ENCODE measurements at places on chromosomes 13 and 19.

GRCh38 chr13:21901336-21901735 is 230.5 kb downstream of the FGF9 start:
- DNase-seq, result no peak

DNA sequence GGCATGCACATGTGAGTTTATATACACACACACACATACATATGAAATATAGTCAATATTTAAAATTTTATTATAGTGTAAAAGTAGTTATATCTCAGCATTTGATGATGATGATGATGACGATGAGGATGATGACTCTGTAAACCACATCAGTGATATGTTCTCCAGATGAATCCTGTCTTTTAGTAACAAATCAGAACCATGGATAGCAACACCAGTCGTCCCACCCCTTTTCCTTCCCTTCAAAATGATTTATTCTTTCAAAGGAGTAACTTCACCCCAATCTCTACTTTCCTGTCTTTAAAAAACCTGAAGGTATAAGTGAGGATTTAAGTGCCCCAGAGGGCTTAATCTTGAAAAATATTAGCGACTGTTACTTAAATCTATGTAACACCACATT is 74.1 kb downstream of the DCLK1 start:
- peak; percentile 22 for DNase-seq

GRCh38 chr13:28865149-28865744 is 45.1 kb downstream of the MTUS2 start:
- no peak for DNase-seq

- DNase-seq, result no peak
Measured at GRCh38 chr13:48161530-48162179, 66.8 kb upstream of the MED4 start.

DNA sequence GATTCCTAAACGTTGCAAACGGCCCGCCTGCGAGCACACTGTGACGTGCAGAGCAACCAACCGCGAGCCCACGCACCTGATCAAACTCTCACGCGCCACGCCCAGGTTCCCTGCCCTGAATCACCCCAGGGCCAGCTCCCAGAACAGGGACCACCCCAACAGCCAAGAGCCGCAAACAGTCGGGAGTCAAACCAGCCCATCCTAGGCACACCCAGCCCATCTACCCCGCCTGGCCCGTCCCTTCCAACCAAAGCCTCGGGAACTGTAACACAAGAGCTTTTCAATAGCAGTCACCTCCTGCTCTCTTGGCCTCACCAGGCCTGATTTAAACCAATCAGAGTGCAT is 8.9 kb downstream of the PIP5K1C start:
- no peak for DNase-seq

- peak; percentile 15 for DNase-seq
Measured at GRCh38 chr19:7515110-7515644, 726 bp upstream of the ZNF358 start.

DNA sequence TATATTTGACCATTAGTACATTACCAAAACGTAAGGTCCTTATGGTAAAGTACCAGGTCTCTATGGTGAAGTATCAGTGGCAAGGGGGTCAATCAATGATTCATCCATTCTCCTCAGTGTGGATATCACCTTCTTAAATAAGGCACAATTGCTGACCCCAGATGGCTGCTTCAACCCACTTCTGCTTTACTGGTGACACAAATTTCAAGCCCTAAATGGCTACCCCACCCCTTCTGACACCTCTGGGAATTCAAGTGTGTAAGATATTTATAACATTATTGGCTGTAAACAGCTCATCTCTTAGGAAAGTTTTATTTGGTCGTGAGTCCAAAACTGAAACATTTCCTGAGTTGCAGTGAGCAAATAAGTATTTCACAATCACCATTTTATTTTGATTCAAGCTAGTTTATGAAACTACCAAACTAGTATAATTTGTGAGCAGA is 7.9 kb upstream of the WBP4 start:
- DNase-seq, result peak; percentile 77

DNA sequence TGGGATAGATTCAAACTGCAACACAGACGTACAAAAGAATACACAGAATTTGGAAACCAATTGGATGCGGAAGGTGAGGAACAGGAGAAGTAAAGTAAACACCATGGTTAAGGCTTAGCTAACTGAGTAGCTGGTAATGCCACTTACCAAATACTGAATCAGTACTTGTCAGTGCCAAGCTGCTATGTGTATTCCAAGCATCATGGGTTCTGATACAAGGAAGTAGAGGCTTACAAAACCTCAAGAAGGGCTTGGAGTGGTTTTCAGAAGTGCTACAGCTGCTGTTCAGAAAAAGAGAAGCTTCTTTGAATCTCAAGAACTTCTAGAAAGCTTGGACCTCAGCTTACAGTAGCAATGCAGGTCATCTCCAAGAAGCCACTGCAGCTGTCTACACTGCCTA is 35.9 kb upstream of the DCT start:
- no peak for DNase-seq

- DNase-seq, result no peak
Measured at GRCh38 chr13:114114006-114114640, 18.3 kb downstream of the RASA3 start.

Data from fibroblast of pulmonary artery (primary cell).